Fibroblast of villous mesenchyme (primary cell): ENCODE measurements at places on chromosomes 11 and 22. TPM values are rescaled to one million over a fixed set of nuclear protein-coding genes. Genes with fewer than 3 reads are reported as not detected.

DNA sequence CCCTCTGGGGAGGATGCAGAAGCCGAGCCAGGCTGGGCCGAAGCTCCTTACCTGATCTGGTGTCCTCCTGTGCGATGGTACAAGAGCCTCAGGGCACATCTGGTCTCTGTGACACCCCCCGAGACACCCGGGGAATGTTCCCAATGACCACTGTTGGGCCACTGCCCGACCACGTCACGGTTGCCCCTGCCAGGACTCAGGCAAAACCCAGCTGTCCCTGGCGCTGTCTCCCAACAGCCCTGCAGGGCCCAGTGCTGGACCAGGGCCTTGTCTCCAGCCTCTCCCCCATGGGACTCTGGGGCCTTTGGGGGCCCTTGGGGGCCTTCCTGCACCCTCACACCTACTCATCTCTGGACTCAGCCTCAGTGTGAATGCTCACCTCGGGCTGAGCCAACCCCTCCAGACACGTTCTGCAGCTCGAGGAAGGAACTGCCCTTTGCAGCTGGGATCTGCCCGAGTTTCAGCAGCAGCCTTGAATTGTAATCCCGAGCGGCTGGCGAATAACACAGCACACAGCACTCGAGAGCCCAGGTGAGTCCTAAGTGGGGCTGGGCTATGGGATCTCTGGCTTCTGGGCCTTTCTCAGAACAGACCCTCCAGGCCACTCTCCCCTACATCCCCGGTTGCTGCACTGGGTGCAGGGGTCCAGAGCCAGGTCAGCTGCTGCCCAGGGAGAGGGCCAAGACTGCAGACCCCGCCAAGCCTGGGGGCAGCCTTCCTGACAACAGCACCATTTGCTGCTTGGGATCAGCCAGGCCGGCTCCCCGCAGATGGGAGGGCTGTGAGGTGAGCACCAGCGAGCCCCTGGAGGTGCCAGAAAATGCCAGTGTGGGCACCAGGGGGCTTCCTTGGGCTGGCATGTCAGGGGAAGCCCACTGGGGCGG lies 39.8 kb downstream of the RTN4R start:
- no peak for DNase-seq

DNA sequence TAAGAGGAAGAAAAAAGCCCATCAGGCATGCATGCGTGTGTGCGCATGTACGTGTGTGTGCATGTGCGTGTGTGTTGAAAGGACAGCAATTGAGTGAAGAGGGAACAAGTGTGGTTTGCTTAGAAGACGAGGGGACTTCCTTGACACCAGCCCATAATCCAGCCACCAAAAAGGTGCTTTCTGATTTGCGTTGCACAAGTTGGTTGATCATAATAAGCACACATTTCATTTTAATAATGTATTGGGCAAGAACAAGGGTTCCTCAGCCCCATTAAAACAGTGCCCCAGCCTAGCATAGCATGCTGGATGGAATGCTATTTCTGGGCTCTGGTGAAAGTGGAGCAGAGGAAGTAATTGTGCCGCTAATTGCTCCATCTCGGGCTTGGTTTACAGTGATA lies 493.2 kb downstream of the MIAT start:
- no peak for DNase-seq

Gene CTSC
- total RNA-seq = 145 and 276 TPM in 2 replicates

DNA sequence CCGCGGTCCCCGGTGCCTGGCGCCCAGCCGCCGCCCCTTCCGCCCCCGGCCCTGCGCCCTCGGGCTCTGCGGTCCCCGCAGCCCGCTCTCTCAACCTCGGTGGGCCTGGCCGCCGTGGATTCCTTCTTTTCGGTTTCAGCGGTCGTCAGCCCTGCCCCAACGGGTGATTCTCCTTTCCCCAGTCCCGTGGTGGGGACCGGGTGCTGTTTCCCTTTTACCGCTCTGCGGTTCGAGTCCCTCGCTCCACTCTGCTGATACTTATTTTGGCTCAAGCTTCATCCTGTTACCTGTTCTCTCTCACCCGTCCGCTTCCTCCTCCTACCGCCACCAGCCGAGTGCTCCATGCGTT lies 494 bp downstream of the ZDHHC5 start:
- no peak for DNase-seq

Gene MB
- not detected in 2 replicates for total RNA-seq

GRCh38 chr11:35157814-35158700 lies 19.1 kb downstream of the CD44 start:
- DNase-seq = no peak

Gene DNAL4
- 10.3 and 11.2 TPM in 2 replicates for total RNA-seq

- peak; percentile 65 for DNase-seq
These were observed 114.1 kb upstream of the GRAMD1B start for GRCh38 chr11:123316003-123316402.

- no peak for DNase-seq
These were observed 185.4 kb upstream of the CNTN5 start for GRCh38 chr11:98835335-98835734.

GRCh38 chr11:106077609-106078455 lies at the start of gene AASDHPPT:
Gene AASDHPPT (plus strand): TSS chr11:106077662. CDS start chr11:106077711, 49 bp downstream.
- peak; percentile 61 for DNase-seq
